Effector memory CD8-positive, alpha-beta T cell (primary cell): ENCODE measurements at places on chromosomes 6 and 20.

DNA sequence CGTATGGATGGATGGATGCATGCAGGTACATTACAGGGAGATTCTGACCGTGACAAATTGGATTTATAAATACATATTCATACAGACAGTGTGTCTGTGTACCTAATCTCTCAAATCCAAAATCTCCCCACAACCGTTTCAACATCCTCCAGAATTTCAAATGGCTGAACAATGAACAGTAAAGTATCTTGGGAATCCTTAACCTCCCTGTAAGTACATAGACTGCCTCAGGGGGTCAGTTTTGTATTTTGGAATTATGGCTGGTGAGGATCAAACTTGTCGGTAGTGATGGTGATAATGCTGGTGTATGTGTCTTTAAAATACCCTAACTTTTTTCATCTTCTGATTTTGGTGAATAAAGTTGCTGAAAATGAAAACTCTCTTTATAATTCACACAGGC, 246.2 kb downstream of the FOXC1 start:
- no peak overlapping the region for H3K27ac ChIP-seq
- H3K36me3 ChIP-seq: peaks cover 2% of the 10 kb centered on the region
- H3K27me3 ChIP-seq: no peaks in the 10 kb centered on the region
- H3K4me1 ChIP-seq: no peaks in the 10 kb centered on the region

DNA sequence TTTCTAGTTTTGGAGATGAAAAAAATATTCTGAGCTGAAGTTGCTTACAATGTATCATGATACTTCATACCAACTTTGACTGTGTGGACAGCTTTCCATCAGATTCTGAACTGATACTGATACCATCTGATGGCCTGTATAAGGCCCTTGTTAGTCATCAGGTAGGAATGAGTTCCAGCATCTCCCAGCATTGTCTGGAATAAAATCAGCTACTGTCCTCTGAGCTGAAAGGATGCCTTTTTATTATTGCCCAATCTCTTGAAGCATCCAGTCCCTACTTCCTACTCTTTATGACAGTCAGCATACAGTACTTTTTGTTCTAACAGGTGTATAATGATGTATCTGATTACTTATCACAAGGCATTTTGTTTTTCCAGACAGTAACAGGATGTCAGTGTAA, 70.6 kb upstream of the EYA4 start:
- no peaks in the 10 kb centered on the region for H3K36me3 ChIP-seq
- no peak overlapping the region for H3K4me3 ChIP-seq
- no peaks in the 10 kb centered on the region for H3K27me3 ChIP-seq
- H3K4me1 ChIP-seq: no peaks in the 10 kb centered on the region
- no peak for DNase-seq
- H3K27ac ChIP-seq: no peak overlapping the region

DNA sequence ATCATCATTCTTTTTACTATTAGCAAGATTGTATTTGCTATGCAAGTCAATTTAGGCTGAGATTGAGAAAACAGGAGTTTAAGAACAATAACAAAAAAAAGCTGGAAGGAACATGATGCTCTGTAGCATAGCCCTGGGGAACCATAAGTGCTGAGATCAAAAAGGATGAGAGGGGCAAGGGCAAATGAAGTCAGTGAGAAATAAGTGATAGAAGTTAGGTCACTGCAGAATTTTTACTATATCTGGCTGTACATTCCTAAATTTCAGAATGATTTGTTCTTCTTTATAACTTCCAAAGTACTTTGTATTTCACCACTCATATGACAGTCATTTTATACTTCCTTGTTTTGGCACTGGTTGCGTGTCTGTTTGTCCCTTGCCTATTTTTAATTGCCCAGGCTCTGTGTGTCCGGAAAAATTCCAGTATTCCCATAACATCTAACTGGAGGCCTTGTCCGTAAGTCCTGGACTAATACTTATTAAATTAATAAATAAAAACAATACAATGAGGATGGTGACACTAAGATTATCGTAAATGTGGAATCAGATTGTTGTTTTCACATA, 444.7 kb downstream of the TENT5A start:
- no peaks in the 10 kb centered on the region for H3K27me3 ChIP-seq
- no peaks in the 10 kb centered on the region for H3K4me1 ChIP-seq
- no peaks in the 10 kb centered on the region for H3K36me3 ChIP-seq
- no peak overlapping the region for H3K27ac ChIP-seq
- no peak overlapping the region for H3K4me3 ChIP-seq

DNA sequence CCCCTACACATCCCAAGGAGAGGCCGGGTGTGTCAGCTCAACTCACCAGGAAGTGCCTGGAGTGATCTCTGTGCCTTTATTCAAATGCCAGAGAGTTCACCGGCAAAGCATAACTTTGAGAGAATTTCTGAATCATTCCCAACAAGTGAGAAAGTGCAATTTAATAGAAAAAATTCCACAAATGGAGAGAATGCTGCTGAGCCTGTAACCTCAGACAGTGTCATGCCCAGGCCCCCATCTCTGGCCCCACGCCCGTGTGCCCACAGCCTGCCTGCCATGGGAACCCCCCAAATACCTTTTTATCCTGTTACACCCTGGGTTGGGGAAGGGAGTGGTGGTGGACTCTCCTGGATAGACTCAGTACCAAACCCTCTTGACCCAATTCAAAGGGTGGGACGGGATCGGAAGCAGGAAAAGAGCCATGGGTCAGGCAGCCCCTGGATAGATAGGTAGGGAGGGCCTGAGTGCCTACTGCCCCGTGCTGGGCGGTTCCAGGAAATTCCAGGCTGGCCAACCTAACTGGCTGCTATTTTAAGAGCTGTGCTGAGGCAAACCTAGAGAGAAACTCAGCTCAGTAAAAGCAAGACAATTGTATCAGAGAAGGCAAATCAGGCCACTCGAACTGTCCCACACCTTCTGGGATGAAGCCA, 179.0 kb upstream of the FOXA2 start:
- no peak overlapping the region for H3K4me3 ChIP-seq
- H3K27ac ChIP-seq: no peak overlapping the region
- H3K36me3 ChIP-seq: no peaks in the 10 kb centered on the region

GRCh38 chr20:58851969-58852458, 502 bp upstream of the GNAS start:
- H3K4me3 ChIP-seq: peak overlapping the region; percentile 79
- peaks cover 20% of the 10 kb centered on the region for H3K4me1 ChIP-seq
- peaks cover 93% of the 10 kb centered on the region for H3K27me3 ChIP-seq
- peaks cover 3% of the 10 kb centered on the region for H3K36me3 ChIP-seq
- no peak for DNase-seq
- H3K27ac ChIP-seq: no peak overlapping the region

GRCh38 chr6:105894556-105894955, 191.6 kb upstream of the PRDM1 start:
- no peak overlapping the region for H3K27ac ChIP-seq
- no peaks in the 10 kb centered on the region for H3K27me3 ChIP-seq
- no peak overlapping the region for H3K4me3 ChIP-seq
- DNase-seq: no peak
- no peaks in the 10 kb centered on the region for H3K4me1 ChIP-seq

- no peak for DNase-seq
- no peaks in the 10 kb centered on the region for H3K4me1 ChIP-seq
- H3K27me3 ChIP-seq: peaks cover 14% of the 10 kb centered on the region
- no peak overlapping the region for H3K27ac ChIP-seq
- H3K36me3 ChIP-seq: no peaks in the 10 kb centered on the region
- H3K4me3 ChIP-seq: no peak overlapping the region
Observed at GRCh38 chr20:45179166-45179565, 4.5 kb downstream of the PI3 start.

GRCh38 chr20:52270696-52271095, 79.1 kb upstream of the ZFP64 start:
- no peaks in the 10 kb centered on the region for H3K36me3 ChIP-seq
- peaks cover 39% of the 10 kb centered on the region for H3K27me3 ChIP-seq
- H3K4me1 ChIP-seq: no peaks in the 10 kb centered on the region
- no peak for DNase-seq
- H3K4me3 ChIP-seq: no peak overlapping the region

- H3K4me3 ChIP-seq: no peak overlapping the region
- peaks cover 22% of the 10 kb centered on the region for H3K4me1 ChIP-seq
- DNase-seq: no peak
- no peak overlapping the region for H3K27ac ChIP-seq
Observed at GRCh38 chr6:148776321-148777308, 29.8 kb downstream of the UST start.

GRCh38 chr20:49356676-49357075, 78.8 kb upstream of the ZNFX1 start:
- no peak overlapping the region for H3K4me3 ChIP-seq
- no peaks in the 10 kb centered on the region for H3K36me3 ChIP-seq
- no peak overlapping the region for H3K27ac ChIP-seq
- H3K4me1 ChIP-seq: no peaks in the 10 kb centered on the region
- DNase-seq: no peak

DNA sequence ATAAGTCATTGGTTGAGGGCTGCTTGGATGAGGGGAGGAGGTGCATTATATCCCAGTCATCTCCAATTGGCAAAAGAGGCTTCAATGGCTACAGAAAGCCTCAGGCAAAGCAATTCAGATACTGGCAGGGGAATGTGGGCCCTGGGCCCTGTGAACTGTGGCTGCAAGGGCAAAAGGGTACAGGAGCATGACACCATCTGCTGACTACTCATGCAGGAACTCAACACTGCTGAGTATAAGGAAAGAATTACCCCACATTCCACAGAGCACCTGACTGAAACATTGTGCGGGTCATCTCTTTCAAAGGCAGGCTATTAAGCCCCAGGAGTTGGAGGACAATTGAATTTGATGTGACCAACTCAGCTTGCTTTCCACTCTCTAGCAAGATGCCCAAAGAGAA, 92.1 kb upstream of the SPTLC3 start:
- no peak overlapping the region for H3K4me3 ChIP-seq
- H3K36me3 ChIP-seq: peaks cover 2% of the 10 kb centered on the region
- H3K27me3 ChIP-seq: no peaks in the 10 kb centered on the region
- H3K27ac ChIP-seq: no peak overlapping the region

GRCh38 chr20:23340524-23340923, 10.1 kb upstream of the NXT1 start:
- no peaks in the 10 kb centered on the region for H3K27me3 ChIP-seq
- H3K27ac ChIP-seq: no peak overlapping the region
- H3K4me3 ChIP-seq: no peak overlapping the region
- peak; percentile 18 for DNase-seq
- H3K36me3 ChIP-seq: peaks cover 13% of the 10 kb centered on the region

- DNase-seq: no peak
- no peak overlapping the region for H3K27ac ChIP-seq
- no peaks in the 10 kb centered on the region for H3K27me3 ChIP-seq
- H3K36me3 ChIP-seq: no peaks in the 10 kb centered on the region
- H3K4me3 ChIP-seq: no peak overlapping the region
Observed at GRCh38 chr6:101181006-101181405, 212.5 kb upstream of the GRIK2 start.

- no peak overlapping the region for H3K4me3 ChIP-seq
- H3K4me1 ChIP-seq: peaks cover 5% of the 10 kb centered on the region
- H3K36me3 ChIP-seq: no peaks in the 10 kb centered on the region
Observed at GRCh38 chr20:56630086-56630493, 984 bp downstream of the TFAP2C start.

DNA sequence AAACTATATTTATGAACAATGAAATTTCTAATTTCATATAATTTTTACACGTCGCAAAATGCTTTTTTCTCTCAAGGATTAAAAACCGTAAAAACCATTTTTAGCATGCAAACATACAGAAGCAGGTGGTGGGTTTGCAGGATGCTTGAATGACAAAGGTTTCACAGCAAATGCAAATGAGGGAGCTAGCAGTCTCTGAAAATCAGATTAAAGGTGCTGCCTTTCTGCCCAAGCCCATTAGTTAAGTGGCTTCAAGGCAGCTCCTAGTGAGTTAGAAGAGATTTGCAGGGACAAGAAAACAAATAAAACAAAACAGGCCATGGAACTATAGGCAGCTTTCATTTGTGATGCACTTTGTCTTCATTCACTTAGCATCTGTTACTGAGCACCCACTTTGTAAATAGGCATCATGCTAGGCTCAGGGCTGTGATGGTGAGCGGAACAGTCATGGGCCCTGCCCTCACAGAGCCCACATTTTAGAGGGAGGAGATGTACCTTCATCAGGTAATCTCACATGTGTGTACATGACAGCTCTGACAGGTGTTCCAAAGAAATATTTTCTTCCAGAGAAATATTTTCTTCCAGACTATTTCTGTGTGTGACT, 29.5 kb downstream of the NAPB start:
- no peak overlapping the region for H3K27ac ChIP-seq
- H3K4me1 ChIP-seq: peaks cover 7% of the 10 kb centered on the region
- no peak for DNase-seq
- no peak overlapping the region for H3K4me3 ChIP-seq

DNA sequence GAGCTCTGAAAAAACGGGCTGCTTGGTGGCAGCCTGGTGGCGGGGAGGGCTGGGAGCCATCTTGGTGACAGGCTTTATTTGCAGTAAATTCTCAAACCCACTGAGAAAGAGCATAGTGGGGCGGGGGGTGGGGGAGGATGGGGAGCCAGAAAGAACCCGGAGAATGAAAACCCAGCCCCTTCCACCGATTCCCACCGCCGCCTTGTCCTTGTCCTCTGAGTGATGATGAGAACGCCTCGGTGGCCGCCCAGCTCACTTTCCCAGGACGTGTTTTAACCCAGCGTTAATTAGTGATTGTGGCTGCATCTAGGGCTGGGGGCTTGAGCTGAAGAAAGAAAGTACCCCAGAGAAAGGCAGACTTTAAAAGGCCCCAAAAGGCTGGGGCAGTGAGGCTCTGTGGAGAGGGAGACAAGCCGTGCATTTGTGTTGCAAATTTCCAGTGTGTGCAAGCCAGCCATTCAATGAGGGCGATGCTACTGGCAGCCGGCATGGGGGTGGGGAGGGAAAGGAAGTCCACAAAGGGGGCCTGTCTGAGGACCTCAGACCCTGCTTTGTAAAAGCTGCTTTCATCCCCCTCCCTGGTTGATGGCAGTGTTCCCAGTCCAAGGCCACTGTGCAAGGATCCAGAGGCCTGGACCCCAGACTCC, 6.2 kb upstream of the GHRH start:
- DNase-seq: no peak
- H3K27ac ChIP-seq: no peak overlapping the region
- H3K4me3 ChIP-seq: no peak overlapping the region
- H3K4me1 ChIP-seq: no peaks in the 10 kb centered on the region

GRCh38 chr20:383889-384288, 3.3 kb downstream of the TRIB3 start:
- H3K27me3 ChIP-seq: no peaks in the 10 kb centered on the region
- peaks cover 12% of the 10 kb centered on the region for H3K4me1 ChIP-seq
- H3K27ac ChIP-seq: no peak overlapping the region
- no peak overlapping the region for H3K4me3 ChIP-seq
- DNase-seq: no peak
- H3K36me3 ChIP-seq: peaks cover 14% of the 10 kb centered on the region

- H3K36me3 ChIP-seq: no peaks in the 10 kb centered on the region
- no peak overlapping the region for H3K27ac ChIP-seq
- no peaks in the 10 kb centered on the region for H3K4me1 ChIP-seq
- H3K4me3 ChIP-seq: no peak overlapping the region
- DNase-seq: no peak
Observed at GRCh38 chr6:153117986-153118879, 12.8 kb downstream of the RGS17 start.

DNA sequence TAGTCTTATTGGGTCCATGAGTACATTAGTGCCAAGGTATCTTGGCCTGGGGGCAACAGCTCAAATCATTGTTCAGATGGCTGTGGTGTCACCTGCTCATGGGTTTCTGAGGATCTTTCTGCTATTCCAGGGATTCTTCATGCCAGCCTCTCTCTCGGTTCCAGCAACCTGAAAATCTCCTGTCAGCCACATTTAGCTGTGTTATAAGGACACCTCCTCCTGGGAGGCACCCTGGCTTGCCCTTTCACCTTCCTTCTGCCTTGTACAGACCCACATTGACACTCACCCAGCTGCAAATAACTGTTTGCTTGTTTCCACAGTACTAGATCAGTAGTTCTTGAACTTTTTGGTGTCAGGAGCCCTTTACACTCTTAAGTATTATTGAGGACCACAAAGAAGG, 159.9 kb downstream of the GRM4 start:
- peaks cover 9% of the 10 kb centered on the region for H3K27me3 ChIP-seq
- no peak overlapping the region for H3K4me3 ChIP-seq
- H3K27ac ChIP-seq: no peak overlapping the region
- H3K4me1 ChIP-seq: no peaks in the 10 kb centered on the region
- no peaks in the 10 kb centered on the region for H3K36me3 ChIP-seq
- DNase-seq: no peak
